Hematopoietic multipotent progenitor cell treated with erythropoietin and hydrocortisone succinate and interleukin-3 and kit ligand, for 4 days (in vitro differentiated cells): ENCODE measurements at places on chromosomes 4 and X.
A peak's percentile ranks its signal among the peaks of the same experiment; 100 is the strongest.

DNA sequence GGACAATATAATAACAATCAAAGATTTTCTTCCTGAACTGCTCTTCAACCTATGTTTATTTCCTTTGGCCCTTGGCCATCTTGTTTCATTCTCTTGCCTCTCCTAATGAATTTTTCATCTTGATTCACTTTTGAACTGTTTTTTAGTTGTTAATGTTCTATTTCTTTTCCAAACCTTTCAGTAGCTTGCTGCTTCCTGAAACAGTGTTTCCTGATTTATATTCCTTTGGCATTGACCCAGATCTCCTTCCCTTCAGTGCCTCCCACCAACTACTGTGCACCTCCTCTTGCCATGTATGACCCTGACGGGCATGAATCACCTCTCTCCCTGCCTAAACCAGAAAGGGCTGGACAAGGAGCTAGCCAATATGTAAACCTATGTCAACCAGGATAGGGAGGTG lies 25.6 kb upstream of the SPP1 start:
- DNase-seq: no peak

DNA sequence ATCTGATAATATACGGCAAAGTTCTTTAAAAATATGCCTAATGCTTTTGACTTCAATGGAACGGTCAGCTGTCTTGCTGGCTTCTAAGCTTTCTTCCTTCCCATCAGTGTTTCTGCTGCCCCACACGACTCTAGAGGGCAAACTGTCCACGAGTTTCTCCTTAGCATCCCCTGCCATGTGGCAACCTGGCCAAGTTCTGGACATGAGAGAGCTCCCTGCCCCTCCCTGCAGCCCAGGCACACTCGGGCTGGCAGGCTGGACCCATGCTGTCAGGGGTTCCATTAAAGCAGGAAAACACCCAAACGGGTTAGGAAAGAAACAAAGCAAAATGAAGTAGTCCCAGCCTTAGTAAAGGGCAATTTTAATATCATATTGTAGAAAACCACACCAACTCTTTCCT lies 38.8 kb downstream of the KDR start:
- DNase-seq: no peak

GRCh38 chr4:174681723-174682300 lies 147.2 kb downstream of the GLRA3 start:
- DNase-seq: peak; percentile 76

GRCh38 chr4:139798456-139798855 lies 132.8 kb downstream of the MGST2 start:
- peak; percentile 17 for DNase-seq

- no peak for DNase-seq
These were observed 19.5 kb upstream of the TENM3 start for GRCh38 chr4:182223708-182224107.
